Fibroblast of the aortic adventitia (primary cell): ENCODE measurements at places on chromosomes 2 and 18. TPM values are rescaled to one million over a fixed set of nuclear protein-coding genes. Genes with fewer than 3 reads are reported as not detected.

NABP1 gene
- total RNA-seq = 74.7 and 136 TPM in 2 replicates

DYSF gene
- 0.18 and 1.2 TPM in 2 replicates for total RNA-seq

SAG gene
- not detected in 2 replicates for total RNA-seq

NEU2 gene
- total RNA-seq = not detected in 2 replicates

RAB6C gene
- not detected in 2 replicates for total RNA-seq

KCNF1 gene
- total RNA-seq = not detected in 2 replicates
